ENCODE measurements at places on chromosomes 7 and 10. TPM values are rescaled to one million over a fixed set of nuclear protein-coding genes. Genes with fewer than 3 reads are reported as not detected.

DNA sequence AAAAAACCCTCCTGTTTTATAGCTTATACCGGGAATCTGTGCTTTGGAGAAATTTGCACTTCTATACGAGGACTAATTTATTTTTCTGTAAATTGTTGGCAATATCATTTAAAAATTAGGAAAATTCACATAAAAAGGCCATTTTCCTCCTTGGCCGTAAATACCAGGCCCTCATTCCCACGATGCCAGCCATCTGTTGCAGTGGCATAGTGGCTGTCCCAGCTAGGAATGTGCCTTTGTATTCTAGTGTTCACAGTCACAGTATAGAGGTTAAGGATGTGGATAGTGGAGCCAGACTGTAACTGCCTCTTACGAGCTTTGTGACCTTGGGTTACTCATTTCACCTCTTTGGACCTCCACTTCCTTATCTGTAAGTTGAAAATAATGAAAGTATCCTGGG lies 312.5 kb downstream of the GPR158 start:
- no peak for DNase-seq

- DNase-seq: no peak
Measured at GRCh38 chr7:146319629-146320028, 203.0 kb downstream of the CNTNAP2 start.

GRCh38 chr7:155562106-155562505 lies 15.7 kb upstream of the CNPY1 start:
- DNase-seq: no peak

GRCh38 chr10:75229971-75230370 lies 5.8 kb downstream of the COMTD1 start:
- DNase-seq: no peak

DNA sequence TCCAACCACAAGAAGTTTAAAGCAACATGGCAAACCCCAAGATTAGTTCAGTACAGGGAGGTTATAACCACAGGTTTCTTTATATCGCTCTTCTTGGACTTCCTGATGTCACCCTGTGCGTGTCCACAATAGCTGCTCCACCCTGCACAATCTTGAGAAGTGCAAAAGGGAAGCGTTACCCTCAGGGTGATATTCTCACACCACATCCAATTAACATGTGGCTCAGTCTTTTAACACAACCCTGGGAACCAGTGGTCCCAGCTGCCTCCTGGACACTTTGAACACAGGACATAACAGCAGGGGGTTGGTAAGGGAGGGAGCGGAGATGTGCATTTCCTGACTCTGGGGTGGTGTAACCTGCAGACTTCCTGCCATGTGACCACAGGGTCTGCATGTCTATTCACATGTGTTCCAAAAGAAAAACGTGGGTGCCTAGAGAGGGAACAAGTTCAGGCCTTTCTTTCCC lies 64.6 kb downstream of the GSAP start:
- DNase-seq: no peak

DNA sequence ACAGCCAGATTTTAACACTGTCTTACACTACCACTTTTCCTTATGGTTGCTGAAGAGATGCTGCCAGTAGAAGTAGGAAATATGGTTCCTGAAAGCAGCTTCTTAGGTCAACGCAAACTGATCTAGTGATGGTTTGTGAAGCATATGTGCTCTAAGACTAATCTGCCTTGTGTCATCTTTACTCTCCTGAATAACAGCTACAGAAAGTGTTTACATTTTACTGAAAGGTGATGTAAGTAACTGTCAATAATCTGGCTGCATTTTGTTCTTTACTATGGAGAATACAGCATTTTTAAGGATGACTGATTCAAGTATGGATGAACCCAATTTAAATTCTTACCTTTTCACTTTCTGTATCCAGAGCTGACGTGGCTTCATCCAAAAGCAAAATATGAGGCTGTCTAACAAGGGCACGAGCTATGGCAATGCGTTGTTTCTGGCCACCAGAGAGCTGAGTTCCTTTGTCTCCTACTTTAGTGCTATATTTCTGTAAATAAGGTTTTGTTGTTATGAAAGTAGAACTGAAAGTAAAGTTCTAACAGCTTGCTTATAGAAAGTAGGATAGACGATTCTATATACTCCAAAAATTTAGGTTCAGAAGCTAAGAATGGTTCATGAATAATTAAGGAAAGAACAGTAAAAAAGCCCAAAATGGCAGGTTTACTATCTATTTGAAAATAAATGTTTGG lies 30.2 kb upstream of the ABCB4 start:
- no peak for DNase-seq

GRCh38 chr10:128540128-128540762 lies 414.0 kb upstream of the MKI67 start:
- DNase-seq: no peak

GRCh38 chr10:89414879-89415821 lies 782 bp downstream of the IFIT5 start:
- DNase-seq: peak; percentile 48

DNA sequence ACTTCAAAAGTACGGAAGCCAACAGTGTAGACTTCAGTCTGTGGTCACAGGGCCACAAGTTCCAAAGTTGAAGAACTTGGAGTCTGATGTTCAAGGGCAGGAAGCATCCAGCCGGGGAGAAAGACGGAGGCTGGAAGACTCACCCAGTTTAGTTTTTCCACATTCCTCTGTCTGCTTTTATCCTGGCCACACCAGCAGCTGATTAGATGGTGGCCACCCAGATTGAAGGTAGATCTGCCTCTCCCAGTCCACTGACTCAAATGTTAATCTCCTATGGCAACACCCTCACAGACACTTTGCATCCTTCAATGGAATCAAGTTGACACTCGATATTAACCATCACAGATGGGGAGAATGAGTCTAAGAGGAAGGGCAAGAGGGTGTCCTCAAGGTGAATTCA lies 19.3 kb upstream of the FRMD4A start:
- DNase-seq: no peak

DNA sequence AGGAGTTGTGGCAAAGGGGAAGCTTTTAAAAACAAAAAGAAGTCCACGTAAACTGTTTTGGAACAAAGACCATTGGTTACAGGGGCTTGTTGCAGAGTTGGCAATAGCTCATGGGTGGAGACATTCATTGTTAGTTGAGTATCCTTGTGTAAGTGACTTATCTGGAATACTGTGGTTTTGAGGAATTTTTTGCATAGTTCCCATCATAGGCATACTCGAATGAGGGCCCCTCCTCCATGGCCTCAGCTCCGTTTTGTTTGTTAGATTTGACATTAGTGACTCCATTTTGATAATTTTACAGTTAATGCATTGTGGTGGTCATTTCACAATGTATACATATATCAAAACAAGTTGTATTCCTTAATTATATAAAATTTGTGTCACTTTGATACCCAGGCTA lies 12.8 kb upstream of the SMKR1 start:
- DNase-seq: no peak

DNA sequence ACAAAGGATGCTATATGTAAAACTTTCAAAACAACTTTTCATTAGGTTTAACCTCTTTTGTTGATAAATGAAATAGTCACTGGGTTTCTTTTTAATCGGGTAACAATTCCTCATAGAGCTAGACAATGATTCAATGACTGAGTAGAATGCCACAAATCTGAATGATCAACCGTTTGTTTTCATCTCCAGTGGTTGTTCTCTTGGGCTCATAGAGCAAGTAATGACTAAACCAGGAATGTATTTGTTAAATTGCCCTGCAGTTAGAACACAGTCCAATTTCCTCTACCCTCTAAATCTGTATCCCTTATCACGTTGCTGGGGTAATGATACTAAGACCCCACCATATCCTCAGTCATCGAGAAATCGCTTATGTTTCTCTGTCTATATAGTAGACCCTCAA lies 40.0 kb downstream of the CNNM1 start:
- no peak for DNase-seq

DNA sequence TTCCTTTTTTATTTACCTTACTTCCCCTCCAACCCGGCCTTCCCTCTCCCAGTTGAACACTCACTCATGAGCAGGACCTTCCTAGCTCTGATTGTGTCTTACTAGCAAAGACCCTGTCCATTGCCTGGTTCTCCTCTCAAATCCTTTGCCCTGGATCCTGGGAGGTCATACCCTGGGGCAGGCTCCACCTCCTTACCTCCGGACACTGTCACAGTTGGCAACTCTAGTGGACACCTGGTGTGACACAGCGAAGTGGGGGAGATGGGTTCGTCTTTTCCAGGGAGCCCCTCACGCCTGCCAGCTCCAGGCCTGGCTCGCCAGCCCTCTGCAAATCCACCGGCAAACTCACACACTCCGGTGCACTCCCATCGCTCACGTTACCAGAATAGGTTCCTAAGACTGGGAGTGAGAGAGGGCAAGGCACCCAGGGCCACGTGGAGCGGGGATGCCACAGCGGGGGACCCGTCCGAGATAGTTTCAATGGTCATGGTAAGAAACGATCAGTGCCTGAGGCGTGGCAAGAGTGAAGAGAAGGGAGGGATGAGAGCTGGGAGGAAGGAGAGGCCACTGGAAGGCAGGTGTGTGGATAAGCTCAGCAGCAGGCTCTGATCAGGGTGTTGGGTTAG lies 30.9 kb upstream of the TMEM72 start:
- DNase-seq: no peak

GRCh38 chr7:155739538-155740143 lies 72.6 kb downstream of the SHH start:
- no peak for DNase-seq

DNA sequence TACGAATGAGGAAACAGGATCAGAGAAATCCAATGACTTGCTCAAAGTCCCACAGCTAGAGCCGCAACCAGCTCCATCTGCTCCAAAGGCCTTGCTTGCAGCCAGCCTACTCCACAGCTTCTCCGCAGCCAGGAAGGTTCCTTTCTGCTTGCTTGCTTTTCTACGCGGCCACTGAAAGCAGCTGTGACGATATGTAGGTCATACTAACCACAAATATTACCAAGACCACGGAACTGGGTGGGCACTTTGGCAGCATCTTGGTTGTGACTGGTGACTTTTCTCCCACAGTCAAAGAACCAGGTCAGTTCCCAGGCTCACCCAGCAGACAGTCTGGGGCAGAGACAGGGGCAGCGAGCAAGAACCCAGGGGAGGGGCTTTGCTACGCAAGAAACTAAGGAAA lies 86.4 kb downstream of the FAM53B start:
- DNase-seq: no peak

- peak; percentile 85 for DNase-seq
Measured at GRCh38 chr10:30433306-30433729, 666 bp upstream of the MAP3K8 start.

DNA sequence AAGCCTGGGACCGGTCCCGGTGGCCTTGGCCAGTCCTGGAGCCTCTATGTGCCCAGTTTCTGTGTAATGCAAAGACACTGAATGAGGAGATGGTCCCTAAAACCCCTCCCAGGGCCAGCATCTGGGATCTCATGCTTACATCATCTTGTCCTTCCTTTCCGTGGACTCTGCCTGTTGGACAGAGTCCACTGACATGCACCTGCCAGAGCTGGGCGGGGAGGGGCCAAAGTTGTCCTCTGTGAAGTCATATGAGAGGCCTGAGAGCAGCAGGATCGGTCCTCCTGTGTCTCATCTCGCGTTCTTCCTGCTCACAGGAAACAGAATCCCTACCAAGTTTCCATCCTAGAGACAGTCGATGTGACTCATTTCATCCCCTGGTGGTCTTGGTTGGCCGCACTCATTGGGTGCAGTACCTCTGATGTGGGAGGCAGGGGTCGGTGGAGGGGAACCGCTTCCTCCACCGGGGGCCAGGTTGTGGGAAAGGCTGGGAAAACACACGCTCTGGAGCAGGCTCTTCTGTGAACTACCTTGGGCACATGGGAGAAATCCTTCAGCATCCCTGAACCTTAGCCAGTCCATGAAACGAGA lies 389.6 kb upstream of the PODXL start:
- DNase-seq: no peak

GRCh38 chr10:45460235-45460878 lies 86.3 kb downstream of the ALOX5 start:
- no peak for DNase-seq

GRCh38 chr7:67825356-67825755 lies 828.7 kb downstream of the TYW1 start:
- DNase-seq: no peak

DNA sequence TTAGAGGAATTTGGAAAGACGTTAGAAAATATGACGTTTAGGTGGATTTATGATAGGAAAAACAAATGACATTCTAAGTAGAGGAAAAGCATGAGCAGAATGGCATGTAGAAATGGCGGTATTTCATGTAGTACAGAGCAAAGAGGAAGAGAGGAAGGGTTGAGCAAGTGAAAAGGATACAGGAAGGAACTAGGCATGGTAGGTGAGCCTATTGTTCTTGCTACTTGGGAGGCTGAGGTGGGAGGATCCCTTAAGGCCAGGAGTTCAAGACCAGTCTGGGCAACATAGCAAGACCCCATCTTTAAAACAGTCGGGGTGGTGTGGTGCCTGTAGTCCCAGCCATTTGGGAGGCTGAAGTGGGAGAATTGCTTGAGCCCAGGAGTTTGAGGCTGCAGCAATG lies 1.2 kb downstream of the GTPBP10 start:
- DNase-seq: no peak

DNA sequence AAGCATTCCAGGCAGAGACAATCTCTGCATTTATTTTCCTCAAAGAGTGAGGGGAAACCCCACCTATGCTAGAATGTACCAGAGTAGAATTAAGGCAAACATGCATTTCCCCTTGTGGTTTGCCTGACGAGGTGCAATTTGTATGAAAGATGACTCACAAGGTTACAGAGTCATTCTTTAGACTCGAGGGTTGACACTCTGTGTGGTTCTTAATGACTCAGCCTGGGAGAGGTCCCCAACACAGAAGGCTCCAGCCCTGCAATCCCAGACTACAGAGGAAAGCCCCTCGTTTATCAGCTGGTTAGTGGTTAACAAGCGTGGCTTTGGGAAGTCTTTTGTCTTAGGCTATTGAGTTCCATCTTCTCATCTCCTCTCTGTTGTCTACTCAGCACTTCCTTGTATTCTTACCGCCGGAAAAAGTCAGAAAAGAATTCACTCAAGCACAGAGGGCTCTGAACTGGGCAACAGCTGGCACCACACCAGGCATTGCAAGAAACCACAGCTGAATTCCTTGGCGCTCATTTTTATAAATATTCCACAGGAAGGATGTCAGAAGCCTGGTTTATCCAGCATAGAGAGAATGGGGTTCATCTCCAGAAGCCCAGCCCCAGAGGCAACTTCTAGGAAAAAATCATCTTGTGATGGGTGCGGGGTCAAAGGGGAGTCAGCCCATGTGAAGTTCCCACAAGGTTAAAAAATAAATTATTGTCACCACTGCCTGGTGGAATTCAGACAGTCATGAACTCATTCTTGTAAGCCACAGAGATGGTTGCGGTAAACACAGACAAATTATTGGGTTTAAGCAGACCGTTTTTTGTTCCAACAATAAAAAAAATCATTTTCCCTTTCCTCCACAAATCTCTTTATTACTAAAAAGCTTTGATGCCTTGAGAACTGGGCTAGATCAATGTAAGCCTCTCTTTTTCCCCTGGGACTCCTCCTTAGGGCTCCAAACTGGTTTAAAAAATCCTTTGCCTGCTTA lies 24.5 kb upstream of the SVIL start:
- DNase-seq: no peak

- DNase-seq: no peak
Measured at GRCh38 chr7:158646766-158647474, 57.7 kb downstream of the NCAPG2 start.

The EN2 gene
- 0.29 TPM for polyA plus RNA-seq

The SPDYE3 gene
- 6.4 TPM for polyA plus RNA-seq

All from renal pelvis (tissue), 12 donors.